ENCODE measurements at places on chromosomes 1 and 21. TPM values are rescaled to one million over a fixed set of nuclear protein-coding genes. Genes with fewer than 3 reads are reported as not detected.

ADAMTSL4 gene
- 0.30 TPM for total RNA-seq

PGBD2 gene
- total RNA-seq = 9.6 TPM

DNA sequence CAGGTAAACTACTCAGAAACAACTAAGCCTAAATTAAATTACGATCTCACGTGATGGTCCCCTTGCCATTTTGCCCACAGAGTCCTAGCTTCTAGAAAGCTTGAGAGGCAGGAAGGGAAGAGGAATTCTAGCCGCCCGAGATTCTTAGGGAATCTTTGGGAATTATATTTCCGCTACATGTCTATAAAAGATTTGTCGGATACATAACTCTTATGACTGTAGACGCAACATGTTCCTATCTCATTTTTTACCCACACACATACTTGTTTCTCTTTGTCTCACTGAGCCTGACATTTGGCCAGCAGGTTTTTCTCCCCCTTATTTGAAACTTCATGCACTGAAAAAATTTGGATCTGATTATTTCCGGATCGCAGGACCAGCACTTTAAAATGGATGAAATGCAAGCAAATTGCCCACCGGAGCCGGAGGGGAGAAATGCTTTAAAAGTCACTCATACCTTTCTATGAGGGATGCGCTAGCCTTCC is 5.5 kb downstream of the GLIS1 start:
- no peaks in the 10 kb centered on the region for H3K4me1 ChIP-seq
- no peak overlapping the region for H3K27ac ChIP-seq
- H3K36me3 ChIP-seq = no peaks in the 10 kb centered on the region
- peaks cover 49% of the 10 kb centered on the region for H3K27me3 ChIP-seq
- DNase-seq = no peak
- no peak overlapping the region for H3K4me3 ChIP-seq

LCE1F gene
- total RNA-seq = not detected

Measured in activated naive CD8-positive, alpha-beta T cell treated with anti-CD3 and anti-CD28 coated beads, Interleukin-2, amount 10 ng/mL, durations not matched to agents 7 days and 5 days (primary cell).